Heart left ventricle (tissue), 16 donors: ENCODE measurements at places on chromosomes 16 and 17. TPM values are rescaled to one million over a fixed set of nuclear protein-coding genes. Genes with fewer than 3 reads are reported as not detected.

DNA sequence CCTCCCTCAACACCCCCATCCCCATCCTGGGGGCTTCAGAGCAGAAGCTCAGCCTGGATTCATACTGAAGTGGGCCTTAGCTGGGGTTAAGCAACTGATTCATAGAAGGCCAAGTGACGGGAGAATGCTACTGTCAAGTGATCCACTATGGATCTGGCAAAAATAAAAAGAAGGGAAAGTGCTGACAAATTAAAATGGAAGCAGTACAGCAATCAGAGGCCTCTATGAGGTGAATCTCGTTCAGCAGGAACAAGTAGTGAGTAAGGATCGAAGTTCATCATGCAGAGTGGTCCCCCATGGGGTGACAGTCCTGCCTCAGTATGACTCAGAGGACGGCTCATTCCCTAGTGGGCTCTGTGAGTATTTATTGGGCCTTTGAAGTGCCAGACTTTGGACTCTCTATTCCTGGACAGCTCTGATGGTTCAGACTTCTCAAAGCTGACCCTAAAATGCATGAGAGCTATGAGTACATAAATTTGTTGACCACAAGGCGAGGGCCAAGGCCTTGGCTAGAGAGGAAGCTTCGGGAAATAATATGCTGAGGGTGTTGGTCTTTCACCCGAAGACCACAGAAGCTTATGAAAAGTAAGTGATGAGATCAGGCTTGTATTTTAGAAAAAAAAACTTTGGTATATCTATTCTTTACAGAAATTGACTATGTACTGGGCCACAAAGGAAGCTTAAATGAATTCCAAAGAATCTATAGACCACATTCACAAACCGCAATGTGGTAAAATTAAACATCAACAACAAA lies 5.3 kb upstream of the NSMCE1 start:
- DNase-seq: no peak

DNA sequence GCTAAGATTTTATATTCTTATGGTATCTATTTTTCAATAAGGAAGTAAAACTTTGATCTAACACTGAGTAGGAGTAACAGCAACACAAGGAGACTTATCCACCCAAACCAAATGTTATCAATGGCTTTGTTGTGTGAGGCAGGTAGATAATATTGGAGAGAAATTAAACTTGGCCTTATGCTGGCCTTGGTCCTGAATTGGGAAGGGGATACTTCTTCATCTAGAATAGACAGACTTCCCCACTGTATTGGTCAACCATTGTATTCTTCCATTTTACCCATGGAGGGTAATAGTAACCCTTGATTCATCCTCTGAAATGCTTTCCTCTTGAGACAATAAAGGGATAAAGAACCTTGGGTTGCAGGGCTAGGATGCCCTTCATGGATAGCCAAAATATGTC lies 76.3 kb upstream of the ANKFN1 start:
- no peak for DNase-seq

GRCh38 chr16:2734844-2735515 lies 15.0 kb upstream of the PRSS27 start:
- no peak for DNase-seq

DNA sequence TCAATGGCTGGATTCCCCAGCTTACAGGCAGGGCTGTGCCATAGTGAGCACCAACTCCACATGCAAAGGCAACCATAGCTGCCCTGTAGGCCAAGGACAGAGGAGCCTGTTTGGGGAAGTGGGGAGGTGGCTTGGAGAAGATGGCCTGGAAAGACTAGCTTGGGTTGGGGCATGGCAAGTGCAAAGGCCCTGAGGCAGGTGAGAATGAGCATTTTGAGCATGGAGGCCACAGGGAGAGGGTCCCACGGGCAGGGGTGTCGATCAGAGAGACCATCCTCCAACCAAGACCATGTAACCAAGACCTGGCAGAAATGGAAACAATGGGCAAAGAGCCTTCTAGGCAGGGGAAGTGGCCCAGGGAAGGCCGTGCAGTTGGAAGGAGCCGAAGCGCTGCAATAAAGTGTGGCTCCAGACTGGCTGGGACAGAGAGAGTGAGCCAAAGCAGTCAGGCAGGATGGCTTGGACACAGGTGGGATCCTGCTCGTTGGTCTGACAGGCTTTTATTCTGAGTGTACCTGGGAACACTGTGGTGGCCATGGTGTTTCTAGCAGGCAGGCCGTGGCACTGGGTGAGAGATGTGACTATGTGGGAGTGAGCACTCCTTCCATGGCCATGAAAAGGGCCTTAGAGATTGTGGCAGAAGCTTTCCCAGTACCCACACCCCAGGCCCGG lies 24.8 kb upstream of the MPRIP start:
- no peak for DNase-seq

GRCh38 chr17:44587339-44587738 lies 30.1 kb downstream of the FZD2 start:
- peak; percentile 69 for DNase-seq

GRCh38 chr17:15941781-15942180 lies 3.1 kb upstream of the ADORA2B start:
- no peak for DNase-seq

TRIM16 gene
- polyA plus RNA-seq: 22.3 TPM

GRCh38 chr17:7484919-7485377 lies 782 bp downstream of the POLR2A start:
- no peak for DNase-seq

DNA sequence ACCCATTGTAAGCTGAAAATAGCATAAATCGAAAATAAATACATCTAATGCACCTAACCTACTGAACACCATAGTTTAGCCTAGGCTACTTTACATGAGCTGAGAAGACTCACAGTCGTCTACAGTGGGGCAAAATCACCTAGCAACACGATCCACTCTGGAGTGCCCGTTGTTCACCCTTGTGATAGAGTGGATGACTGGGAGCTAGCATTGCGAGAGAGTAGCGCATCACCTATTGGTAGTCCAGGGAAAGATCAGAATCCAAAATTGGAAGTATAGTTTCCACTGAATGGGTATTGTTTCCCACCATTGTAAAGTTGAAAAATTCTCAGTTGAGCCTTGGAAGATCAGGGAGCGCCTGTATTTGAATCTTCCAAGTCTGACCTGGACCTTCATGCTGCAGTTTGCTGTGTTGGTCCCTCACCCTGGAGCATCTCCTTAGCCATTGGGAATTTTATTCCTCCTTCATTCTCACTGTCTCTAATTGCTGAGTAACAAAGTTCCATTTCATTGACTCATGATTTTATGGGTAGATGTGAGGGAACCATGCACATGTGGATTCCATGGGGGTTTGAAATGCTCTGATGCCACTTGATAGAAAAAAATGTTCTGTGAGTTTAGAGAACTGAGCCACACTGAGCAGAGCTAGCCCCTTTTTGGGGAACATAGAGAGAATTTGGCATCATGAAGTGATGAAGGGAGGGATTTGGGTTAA lies 19.6 kb downstream of the AKAP1 start:
- DNase-seq: no peak

SEZ6 gene
- not detected for polyA plus RNA-seq

OTOP2 gene
- not detected for polyA plus RNA-seq

SEPTIN12 gene
- polyA plus RNA-seq: not detected

DNA sequence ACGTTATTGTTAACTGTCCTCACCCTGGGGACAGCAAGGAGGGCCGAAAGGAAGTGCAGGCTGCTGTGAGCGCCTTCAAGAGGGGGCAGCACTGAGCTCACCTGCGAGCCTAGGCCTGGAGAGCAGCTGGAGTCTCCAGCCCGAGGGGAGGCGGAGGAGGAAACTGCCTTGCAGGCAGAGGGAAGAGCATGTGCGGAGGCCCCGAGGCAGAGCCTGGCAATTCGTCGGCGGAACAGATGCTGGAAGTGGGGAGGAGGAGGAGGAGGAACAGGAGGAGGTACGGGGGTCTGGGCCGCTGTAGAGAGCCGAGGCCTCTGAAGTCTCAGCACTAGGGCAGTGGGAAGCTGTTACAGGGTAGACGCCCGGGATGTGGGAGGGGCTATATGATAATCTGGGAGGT lies 49.6 kb upstream of the PLCG2 start:
- DNase-seq: no peak

DNA sequence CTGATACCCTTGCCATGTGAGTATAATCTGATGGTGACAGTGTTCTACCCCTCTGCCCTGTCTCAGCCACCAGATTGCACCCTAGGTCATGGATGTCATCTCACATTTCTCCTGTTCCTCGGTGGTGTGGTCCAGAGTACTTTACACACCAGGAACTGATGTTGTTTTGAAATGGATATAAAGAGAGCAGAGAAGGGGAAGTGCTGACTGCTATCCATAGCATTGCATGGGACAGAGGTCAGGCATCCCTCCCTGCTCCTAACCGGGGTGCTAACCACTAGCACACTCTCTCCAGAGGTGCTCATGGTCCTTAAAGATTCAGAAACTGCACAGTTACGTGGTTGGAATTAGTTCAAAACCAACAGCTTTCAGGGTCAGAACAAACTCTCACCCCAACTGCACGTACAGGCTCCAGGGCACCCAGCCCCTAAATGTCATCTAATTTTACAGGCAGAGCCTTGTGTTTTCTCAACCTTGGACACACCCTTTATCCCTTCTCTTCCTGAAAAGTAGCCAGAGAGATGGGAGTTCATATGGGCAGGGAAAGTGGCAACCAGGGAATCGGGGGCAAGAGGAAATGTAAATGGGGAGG lies 16.3 kb downstream of the TTLL6 start:
- no peak for DNase-seq

CLEC18A gene
- polyA plus RNA-seq: 0.10 TPM

GRCh38 chr17:78106211-78106610 lies 22.3 kb downstream of the TMC6 start:
- peak; percentile 20 for DNase-seq

HOXB2 gene
- 3.0 TPM for polyA plus RNA-seq

VTN gene
- 16.9 TPM for polyA plus RNA-seq

- no peak for DNase-seq
Observed at GRCh38 chr17:70492368-70492767, 323.0 kb downstream of the KCNJ2 start.

EME2 gene
- 3.6 TPM for polyA plus RNA-seq

COX6A2 gene
- 10,029 TPM for polyA plus RNA-seq

KRT9 gene
- polyA plus RNA-seq: not detected

DNA sequence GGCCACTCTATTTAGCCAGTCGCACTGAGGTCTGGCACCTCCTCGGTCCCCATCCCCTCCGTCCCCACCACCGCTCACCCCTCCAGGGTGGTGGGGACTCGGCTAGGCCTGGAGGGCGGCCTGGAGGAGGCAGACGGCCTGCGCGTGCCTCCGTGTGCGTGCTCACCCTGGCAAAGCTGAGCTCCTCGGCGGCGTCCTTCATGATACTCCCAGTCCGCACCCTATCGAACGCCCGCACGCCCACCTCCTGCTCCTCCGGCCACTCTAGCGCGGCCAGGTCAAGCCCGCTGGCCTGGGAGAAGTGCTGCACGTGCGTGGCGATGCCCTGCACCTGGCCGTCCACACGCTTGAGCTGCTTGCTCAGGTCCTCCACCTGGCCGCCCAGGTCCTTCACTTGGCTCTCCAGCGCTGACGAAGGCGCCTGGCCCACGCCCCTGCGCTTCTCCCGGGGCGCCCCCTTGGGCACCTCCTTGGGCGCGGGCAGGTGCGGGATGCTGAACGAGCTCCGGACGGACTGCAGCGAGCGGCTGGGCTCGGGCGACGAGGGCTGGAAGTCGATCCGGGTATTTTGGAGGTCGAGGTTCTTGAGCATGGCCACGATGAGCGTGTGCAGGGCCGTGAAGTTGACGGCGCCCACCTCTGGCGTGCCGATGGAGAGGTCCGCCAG lies 644 bp downstream of the QRICH2 start:
- no peak for DNase-seq

DNA sequence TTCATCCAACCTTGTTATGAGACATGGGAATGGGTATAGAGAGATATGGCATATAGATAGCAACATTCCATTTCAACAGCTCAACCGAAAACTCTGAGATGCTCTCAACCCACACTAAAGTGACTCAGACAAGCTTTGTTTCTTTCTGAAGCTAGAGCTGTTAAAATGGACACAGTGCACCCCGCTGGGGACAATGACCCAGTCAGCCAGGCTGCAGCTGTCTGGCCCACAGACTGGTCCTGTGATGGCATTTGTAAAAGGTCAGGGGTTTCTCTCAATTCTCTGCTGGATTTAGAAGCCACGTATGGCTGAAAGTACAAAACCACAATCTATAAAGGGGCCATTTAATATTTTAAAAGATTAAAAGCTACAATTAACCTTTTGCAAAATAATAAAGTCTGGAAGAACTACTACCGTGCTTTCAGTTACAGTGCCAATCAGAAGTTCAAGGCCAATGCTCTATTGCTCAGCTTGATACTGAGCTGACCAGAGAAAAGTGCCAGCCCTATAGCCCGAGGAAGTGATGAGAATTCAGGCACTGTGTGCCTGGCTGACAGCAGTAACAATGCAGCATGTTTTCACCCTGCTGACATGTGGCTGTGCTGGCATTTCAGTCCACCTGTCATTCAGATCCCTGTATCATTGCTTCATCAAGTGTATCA lies 60.2 kb downstream of the TEX2 start:
- DNase-seq: no peak

DNA sequence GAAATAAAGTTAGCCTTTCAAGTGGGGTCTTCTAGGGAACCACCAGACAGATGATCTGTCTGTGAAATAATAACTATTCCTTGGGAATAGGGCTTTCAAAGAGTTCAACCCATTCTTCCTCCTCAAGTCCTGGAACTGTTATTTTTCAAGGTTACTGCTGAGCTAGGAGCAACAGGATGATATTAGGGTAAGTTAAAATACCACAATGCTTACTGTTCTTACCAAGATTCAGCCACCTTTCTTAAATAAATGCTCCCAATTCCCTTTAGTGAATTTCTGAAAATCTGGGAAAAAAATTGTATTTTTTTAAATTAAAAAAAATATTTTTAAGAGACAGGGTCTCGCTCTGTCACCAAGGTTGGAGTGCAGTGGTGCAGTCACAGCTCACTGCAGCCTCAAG lies 26.9 kb upstream of the ALDH3A2 start:
- no peak for DNase-seq

DNA sequence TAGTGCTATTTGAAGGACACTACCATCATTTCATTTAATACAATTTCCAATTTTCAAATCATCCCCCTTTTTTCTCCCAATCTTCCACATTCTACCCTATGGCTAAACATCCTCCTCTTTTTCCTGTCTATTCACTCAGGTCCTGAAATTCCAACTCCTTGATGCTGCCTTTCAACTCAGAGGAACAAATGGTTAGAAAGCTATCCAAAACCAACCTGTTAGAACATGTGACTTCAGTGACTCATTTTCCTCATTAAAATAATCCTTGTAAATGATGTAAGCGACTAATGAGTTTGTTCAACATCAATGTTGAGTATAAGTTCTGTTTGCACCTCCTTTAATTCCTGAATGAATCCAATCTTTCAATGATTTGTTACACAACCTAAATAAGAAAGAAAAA lies 5.5 kb downstream of the PSMD12 start:
- no peak for DNase-seq

SLFN12 gene
- 2.8 TPM for polyA plus RNA-seq

ABI3 gene
- 3.5 TPM for polyA plus RNA-seq

DNA sequence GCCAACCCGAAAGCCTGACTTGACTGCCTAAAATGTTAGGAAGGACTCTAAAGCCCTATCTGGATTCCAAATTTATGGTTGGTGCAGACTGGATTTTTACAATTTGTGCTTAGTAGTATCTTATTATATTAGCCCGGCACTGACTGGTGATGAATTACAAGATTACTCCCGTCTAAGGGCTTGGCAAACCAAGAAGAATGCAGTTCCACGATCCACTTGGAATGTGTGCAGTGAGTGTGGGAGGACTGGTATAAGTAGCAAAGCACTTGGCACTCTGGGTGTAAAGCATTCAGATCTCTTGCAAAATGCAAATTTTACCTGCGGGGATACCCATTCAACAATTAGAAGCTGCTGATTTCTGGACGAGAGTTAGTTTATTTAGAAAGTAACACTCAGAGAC lies 539.4 kb downstream of the MAF start:
- DNase-seq: no peak
